Naive thymus-derived CD8-positive, alpha-beta T cell (primary cell): ENCODE measurements at places on chromosomes 12 and 14. TPM values are rescaled to one million over a fixed set of nuclear protein-coding genes. Genes with fewer than 3 reads are reported as not detected.

- no peak overlapping the region for H3K27ac ChIP-seq
- DNase-seq, result no peak
- H3K4me1 ChIP-seq, result no peaks in the 10 kb centered on the region
- H3K4me3 ChIP-seq, result no peak overlapping the region
- H3K36me3 ChIP-seq, result no peaks in the 10 kb centered on the region
Observed at GRCh38 chr14:30869551-30870155, 4.7 kb upstream of the COCH start.

DNA sequence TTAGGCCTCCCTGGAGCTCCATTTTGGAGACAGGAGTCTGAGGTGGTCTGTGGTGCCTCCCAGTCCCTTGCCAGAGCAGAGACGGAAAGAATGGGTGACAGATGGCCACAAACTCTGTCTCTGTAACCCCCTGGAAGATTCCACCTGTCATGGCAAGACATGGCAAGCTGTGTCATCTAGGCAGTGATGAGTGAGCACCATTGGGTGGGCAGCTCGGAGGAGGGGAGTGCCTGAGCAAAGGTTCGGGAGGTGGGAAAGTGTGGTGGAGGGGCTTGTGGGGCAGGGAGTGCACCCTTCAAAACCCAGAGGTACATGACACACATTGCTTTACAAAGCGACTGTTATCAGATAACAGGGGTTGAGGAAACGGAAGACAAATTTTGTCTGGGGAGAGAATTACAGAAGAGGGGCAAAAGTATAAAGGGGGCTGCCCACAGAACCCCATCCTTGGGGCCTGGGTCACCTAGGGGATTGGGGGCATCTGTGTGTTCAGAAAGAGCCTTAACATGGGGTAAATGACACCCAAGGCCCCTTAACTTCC, 3.5 kb downstream of the RIN3 start:
- H3K4me3 ChIP-seq, result no peak overlapping the region
- H3K27me3 ChIP-seq, result no peaks in the 10 kb centered on the region
- H3K36me3 ChIP-seq, result no peaks in the 10 kb centered on the region
- H3K4me1 ChIP-seq, result peaks cover 46% of the 10 kb centered on the region

- H3K36me3 ChIP-seq, result no peaks in the 10 kb centered on the region
- peaks cover 14% of the 10 kb centered on the region for H3K27me3 ChIP-seq
- H3K4me3 ChIP-seq, result no peak overlapping the region
Observed at GRCh38 chr12:113413488-113413939, 8.7 kb upstream of the SDSL start.

DNA sequence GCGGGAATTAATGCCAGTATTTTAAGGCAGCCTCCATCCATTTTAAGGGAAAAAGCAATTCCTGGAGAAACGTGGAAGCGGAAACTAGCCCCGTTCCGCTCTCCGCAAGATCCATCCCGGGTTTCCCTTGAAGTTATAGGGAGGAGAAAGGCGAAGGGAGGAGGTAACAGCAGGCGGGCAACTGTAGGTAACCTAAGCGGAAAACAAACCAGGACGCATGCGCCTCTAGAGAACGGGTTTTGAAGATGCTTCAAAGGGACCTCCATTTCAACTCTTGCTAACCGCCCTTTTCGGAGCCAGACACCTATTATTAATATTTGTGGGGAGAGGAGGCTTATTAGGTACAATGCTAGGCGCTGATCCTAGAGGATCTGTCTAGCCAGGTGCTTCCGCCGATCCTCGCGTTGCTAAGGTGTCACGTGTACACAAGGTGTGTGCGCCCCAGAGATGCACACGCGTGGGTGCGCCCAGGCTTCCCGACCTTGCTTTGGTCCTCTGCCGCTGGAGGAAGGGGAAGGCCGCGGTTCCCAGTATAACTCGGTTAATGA, 6.2 kb downstream of the TBX5 start:
- peaks cover 90% of the 10 kb centered on the region for H3K27me3 ChIP-seq
- DNase-seq, result no peak

DNA sequence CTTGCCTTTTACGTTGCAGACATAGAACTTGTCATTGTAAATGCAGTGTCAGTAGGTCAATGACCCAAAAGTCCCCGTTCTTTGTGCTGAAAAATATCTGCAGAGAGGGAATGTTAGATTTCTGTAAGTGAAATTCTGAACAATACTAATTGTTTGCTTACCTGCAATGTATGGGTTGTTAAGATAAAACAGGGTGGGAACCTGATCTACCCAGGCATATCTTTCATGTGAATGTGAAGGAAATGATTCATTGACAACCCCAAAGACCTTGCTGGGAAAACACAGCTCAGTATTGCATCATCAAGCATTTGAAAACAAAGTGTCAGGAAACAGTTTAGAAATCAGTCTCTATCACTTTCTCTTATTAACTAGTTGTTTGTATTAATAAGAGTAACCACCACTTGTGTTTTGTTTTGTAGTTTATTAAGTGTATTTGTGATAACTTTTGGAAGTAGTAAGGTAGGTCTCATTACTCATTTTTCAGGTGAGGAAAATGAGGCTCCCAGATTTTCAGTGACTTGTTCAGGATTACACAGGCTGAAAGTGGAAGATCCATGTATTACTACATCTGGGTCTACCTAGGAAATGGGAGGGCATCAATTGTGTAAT, 57.9 kb upstream of the SLC38A2 start:
- no peaks in the 10 kb centered on the region for H3K27me3 ChIP-seq
- DNase-seq, result no peak
- no peak overlapping the region for H3K4me3 ChIP-seq
- peak overlapping the region; percentile 82 for H3K27ac ChIP-seq

- peak overlapping the region; percentile 90 for H3K27ac ChIP-seq
- H3K4me1 ChIP-seq, result peaks cover 64% of the 10 kb centered on the region
- no peaks in the 10 kb centered on the region for H3K27me3 ChIP-seq
Observed at GRCh38 chr12:3869865-3870264, 3.3 kb downstream of the PARP11 start.

Gene KLRC1
- total RNA-seq, result 4.4 TPM

DNA sequence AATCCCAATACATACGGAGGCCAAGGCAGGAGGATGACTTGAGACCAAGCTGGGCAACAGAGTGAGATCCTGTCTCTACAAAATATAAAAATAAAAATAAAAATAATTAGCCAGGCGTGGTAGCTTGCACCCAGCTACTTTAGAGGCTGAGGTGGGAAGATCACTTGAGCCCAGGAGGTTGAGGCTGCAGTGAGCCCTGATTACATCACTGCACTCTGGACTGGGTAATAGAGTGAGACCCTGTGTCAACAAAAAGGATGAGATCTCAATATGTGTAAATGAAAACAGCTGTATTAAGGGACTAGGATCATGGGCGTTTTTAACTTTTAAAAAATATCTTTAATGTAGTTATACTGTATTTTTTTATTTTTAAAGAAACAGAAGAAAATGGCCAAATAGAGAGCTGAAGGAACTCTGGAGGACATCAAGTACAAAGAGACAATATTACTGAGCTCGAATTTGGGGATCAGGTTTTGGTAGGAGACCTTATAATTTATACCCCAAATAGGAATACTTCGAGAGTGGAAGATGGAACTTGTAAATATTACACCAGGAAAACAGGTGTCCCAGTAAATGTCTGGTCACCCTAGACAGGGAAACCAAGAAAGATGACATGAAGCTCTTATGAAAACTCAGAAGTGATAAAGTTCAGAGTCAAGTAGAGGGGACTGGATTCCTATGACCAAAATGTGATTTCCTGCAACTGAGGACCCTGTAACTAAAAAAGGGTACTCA, 13.1 kb downstream of the BATF start:
- no peak overlapping the region for H3K4me3 ChIP-seq
- no peaks in the 10 kb centered on the region for H3K27me3 ChIP-seq
- peaks cover 39% of the 10 kb centered on the region for H3K4me1 ChIP-seq
- no peak overlapping the region for H3K27ac ChIP-seq

DNA sequence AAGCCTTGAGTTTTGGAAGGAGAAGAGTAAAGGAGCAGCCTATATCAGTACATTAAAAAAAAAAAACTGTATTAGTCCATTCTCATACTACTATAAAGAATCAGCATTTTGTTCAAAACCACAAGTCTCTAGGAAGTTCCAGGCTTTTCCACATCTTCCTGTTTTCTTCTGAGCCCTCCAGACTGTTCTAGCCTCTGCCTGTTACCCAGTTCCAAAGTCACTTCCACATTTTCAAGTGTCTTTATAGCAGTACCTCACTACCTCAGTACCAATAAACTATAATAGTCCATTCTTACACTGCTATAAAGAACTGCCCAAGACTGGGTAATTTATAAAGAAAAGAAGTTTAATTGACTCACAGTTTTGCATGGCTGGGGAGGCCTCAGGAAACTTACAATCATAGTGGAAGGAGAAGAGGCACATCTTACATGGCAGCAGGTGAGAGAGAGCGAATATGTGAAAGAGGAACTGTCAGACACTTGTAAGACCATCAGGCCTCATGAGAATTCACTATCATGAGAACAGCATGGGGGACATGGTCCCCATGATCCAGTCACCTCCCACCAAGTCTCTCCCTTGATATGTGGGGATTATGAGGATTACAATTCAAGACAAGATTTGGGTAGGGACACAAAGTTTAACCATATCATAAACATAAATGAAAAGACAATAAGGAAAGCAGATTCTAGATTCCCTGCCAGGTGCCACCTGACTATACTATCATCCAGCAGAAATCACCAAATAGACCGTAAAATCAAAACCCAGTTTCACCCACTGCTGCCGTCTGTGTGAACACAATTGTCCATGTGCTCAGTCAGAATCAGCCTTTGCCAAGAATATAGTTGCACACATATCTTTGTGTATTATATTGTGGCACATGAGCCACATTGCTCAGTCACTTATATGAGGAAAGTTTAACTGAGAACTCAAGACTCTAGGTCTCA, 27.8 kb downstream of the TOGARAM1 start:
- H3K27me3 ChIP-seq, result no peaks in the 10 kb centered on the region
- H3K4me1 ChIP-seq, result peaks cover 4% of the 10 kb centered on the region
- no peak for DNase-seq
- H3K27ac ChIP-seq, result peak overlapping the region; percentile 28

Gene WIF1
- not detected for total RNA-seq

DNA sequence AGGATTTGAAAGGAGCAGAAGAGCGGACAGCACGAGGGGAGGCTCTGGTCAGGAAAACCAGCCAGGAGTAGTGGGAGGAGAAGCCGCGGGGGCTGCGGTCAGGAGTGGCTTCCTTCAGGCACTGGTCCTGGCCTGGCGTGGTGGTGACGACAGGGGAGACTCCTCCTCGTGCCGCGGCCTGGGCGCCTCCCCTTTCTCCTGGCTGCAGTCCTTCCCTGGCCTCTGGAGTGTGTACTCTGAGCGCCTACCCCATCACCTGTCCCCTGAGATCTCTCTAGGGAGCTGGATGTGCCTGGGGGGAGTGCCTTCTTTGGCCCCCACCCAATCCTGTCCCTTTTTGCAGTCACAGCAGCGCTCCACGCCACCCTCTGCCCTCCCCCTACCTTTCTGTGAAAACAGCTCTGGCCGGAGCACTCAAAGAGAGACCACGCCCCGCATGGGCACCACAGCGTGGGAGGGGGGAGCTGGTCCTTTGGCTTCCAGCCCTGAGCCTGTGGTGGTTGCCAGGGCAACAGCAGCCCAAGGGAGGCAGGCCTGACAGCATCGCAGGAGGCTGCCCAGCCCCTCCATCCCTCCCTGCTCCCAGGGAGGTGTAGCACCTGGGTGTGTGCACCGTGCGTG, 125.9 kb downstream of the CALM1 start:
- peaks cover 8% of the 10 kb centered on the region for H3K36me3 ChIP-seq
- DNase-seq, result no peak
- H3K4me3 ChIP-seq, result no peak overlapping the region
- H3K27me3 ChIP-seq, result peaks cover 2% of the 10 kb centered on the region

GRCh38 chr14:49594347-49595091, 4.2 kb upstream of the LRR1 start:
- H3K27me3 ChIP-seq, result no peaks in the 10 kb centered on the region
- peaks cover 17% of the 10 kb centered on the region for H3K4me1 ChIP-seq
- DNase-seq, result no peak
- no peak overlapping the region for H3K27ac ChIP-seq
- no peaks in the 10 kb centered on the region for H3K36me3 ChIP-seq
- no peak overlapping the region for H3K4me3 ChIP-seq

Gene ANP32D
- total RNA-seq, result not detected

Gene LRRC43
- total RNA-seq, result not detected

DNA sequence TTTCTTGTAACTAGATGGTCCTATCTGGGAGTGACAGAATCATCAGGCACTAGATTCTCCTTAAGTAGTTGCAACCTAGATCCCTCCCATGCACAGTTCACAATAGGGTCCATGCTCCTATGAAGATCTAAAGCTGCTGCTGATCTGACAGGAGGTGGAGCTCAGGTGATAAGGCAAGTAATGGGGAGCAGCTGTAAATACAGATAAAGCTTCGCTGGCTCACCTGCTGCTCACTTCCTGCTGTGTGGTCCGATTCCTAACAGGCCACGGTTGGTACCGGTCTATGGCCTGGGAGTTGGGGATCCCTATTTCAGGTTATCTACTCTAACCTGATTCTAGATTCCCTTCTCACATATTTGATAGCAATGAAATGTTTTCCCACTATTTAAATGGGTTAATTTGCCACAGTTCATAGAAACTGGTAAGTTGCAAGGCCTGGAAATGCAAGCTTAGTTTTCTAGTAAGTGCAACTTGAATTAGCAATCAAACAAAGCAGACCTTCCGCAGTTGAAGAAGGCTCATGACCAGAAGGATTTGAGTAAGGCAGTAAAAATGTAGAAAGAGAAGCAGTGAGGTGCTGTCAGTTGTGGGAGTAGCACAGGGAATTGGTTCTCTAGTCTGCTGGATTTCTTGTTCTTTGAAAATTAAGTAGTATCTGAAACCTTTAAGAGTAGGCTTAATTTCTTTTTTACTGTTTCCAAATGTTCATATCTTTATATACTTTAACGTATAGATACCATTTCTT, 332.3 kb downstream of the EGLN3 start:
- no peaks in the 10 kb centered on the region for H3K36me3 ChIP-seq
- DNase-seq, result no peak
- no peak overlapping the region for H3K27ac ChIP-seq
- H3K4me3 ChIP-seq, result no peak overlapping the region
- no peaks in the 10 kb centered on the region for H3K27me3 ChIP-seq

Gene SMIM41
- total RNA-seq, result not detected

DNA sequence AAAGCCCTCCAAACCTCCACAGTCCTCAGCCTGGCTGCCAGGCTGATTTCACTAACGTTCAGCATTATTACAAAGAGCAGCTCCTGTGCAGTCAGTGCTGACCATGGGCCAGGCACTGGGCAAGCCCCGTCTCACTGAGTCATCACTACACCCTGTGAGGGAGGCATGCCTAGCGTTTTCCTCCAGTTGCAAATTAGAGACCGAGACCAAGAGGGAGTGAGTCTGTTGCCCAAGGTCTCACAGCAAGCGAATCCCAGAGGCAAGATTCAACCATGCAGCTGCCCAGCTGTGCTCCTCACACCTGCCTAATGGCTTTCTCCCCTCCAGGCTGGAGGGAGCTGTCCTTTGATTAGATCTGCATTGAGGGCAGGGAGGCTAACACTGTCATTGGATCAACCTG, 229.3 kb upstream of the LHX5 start:
- peaks cover 53% of the 10 kb centered on the region for H3K27me3 ChIP-seq
- H3K4me3 ChIP-seq, result no peak overlapping the region
- H3K4me1 ChIP-seq, result no peaks in the 10 kb centered on the region
